CD8-positive, alpha-beta memory T cell (primary cell): ENCODE measurements at places on chromosomes 7 and 10. TPM values are rescaled to one million over a fixed set of nuclear protein-coding genes. Genes with fewer than 3 reads are reported as not detected.

NOM1 gene
- total RNA-seq: 34.3 TPM

CHST15 gene
- total RNA-seq: 0.18 TPM

- no peak for DNase-seq
These were observed 56.2 kb downstream of the GLI3 start for GRCh38 chr7:42180806-42181205.

GRCh38 chr7:14184292-14184864 is 194.9 kb upstream of the ETV1 start:
- no peak for DNase-seq

DNA sequence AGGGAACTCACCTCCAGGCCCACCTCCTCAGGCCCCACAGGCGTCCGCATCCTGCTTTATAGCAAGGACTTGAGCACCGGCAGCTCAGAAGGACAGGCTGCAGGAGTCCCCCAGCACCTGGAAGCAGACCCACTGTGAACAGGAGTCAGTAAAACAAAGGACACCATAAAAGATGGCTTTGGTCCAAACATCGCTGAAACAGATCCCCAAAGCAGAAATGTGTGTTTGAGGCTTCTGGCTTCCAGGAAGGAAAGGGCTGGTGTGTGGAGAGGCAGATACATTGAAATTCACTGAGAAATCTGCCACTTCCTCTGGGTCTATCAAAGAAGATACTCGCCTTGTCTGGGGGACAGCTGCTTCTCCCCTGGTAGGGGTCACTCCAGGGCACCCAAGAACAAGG is 286.2 kb downstream of the PLXNA4 start:
- DNase-seq: no peak

PKD2L1 gene
- total RNA-seq: not detected

DNA sequence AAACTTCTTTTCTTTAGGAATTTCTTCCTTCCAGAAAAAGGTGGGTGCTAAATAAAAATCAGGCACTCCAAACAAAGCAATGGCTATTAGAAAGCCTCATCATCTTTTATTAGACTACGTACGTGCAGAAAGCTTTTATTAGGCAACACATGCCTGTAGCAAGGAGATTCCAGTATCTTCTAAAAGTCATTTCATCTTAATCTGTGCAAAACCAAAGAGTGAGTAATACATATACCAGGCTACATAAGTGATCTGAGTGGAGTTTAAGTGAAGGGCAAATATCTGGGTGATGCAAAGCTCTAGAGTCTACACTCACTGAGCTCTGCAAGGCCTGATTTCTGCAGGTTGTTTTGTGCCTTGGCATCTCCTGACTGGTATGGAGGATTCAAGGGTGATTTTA is 231.7 kb downstream of the ELMO1 start:
- no peak for DNase-seq

DNA sequence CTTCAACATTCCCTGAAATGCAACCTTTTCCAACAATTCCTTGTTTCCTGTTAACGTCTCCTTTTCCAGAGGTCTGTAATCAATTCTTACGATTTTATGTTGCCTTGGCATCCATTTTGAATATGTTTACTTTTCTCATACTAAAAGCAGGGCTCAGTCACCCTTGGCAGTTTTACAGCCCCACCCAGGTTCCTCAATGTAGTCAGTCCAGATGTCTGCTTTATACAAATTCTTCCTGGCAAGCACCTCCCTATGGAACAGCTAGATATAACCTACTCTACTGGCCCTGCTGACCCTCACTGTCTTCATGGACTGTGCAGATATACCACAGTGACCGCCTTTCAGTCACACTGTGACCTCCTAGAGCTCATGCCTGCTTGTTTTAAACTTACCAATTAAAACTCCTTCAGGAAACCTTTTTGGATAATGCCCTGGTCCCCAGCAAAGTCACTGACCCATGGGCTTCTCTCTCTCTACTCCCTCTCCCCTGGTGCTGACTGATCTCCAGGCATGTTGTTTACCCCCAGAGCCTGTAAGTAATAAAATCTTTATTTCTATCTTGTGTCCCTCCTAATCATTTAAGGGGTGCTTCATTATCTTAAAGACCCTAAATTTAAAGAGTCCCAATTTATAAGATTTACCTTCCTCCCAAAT is 147.1 kb upstream of the STEAP1 start:
- no peak for DNase-seq

- DNase-seq: no peak
These were observed 16.1 kb upstream of the PALD1 start for GRCh38 chr10:70462349-70462984.

- DNase-seq: no peak
These were observed 104.7 kb downstream of the CDH23 start for GRCh38 chr10:71501402-71501801.

ADAMTS14 gene
- total RNA-seq: not detected

- no peak for DNase-seq
These were observed 58.7 kb downstream of the INPP5F start for GRCh38 chr10:119784340-119785067.

CAMK2B gene
- 0.42 TPM for total RNA-seq

- no peak for DNase-seq
These were observed 92.2 kb upstream of the LRRC4 start for GRCh38 chr7:128123291-128124037.

DNA sequence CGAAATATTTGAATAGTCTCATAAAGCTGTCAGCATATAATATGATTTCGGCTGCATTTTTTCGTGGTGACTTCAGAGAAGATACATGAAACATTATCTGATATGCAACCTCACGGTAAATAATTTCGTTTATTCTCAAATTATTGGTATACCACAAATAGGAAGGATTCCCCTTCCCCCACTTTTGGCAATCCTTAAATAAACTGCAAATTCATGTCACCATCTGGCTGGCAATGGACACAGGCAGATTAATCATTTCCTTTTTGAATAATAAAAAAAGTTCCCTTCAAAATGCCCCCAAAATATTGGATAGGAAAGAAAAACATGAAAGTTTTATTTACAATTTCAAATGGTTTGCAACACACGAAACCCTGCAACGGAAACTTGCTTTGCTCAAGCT is 234.5 kb upstream of the MEOX2 start:
- no peak for DNase-seq

- DNase-seq: no peak
These were observed 26.7 kb downstream of the YWHAG start for GRCh38 chr7:76332078-76332477.

DNA sequence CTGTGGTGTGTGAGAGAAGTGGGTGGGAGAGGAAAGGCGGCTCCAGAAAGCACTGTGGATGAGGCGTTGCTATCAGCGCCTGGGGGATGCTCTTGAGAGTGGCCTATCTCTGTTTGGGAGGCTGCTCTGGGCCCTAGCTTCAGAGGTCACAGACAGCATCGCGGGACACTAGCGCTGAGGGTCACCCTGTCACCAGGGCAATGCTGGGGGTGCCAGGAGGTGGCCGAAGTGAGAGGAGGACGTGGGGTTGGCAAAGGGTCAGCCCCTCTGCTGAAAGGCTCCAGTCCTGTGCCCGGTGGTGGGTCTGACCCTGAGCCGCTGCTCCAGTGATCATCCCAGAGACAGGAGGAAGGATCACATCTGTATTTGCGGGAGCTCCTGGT is 3.0 kb upstream of the TACR2 start:
- DNase-seq: no peak

FAM170B gene
- total RNA-seq: not detected

- DNase-seq: no peak
These were observed 1.3 kb upstream of the CPA1 start for GRCh38 chr7:130379019-130379418.

DNA sequence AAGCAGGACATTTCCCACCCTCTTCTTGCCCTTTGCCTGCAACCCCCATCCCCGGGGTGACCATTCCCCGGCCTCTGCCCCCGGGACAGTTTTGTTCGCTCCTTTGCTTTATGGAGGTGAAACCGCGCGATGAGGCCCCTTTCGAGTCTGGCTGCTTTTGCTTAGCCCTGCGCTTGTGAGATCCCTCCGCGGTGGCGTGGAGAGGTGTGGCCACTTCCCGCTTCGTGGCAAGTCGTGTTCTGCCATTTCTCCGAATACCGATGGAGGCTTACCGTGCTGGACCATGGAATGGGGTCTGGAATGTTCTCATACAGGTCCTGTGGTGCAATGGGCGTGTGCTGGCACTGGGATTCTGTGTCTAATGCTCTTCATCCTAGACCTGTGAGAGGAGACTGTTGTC is 106.7 kb downstream of the LHPP start:
- no peak for DNase-seq

DNA sequence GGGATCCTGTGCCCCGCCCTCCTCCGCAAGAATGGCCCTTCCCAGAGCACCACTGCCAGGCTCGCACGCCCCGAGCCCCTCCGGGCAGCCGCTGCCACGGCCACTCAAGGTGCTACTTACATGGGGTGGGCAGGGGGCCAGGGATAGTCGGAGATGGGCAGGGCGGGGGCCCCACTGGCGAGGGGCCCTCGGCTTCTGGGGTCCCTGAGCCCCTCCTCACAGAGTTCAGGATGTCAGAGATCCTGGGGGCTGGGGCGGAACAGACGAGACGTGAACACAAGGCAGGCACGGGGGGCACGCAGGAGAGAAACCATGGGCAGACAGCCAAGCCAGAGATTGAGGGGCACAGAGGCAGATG is 25.6 kb downstream of the YKT6 start:
- DNase-seq: no peak

DKK1 gene
- not detected for total RNA-seq

LIPF gene
- total RNA-seq: not detected

DNA sequence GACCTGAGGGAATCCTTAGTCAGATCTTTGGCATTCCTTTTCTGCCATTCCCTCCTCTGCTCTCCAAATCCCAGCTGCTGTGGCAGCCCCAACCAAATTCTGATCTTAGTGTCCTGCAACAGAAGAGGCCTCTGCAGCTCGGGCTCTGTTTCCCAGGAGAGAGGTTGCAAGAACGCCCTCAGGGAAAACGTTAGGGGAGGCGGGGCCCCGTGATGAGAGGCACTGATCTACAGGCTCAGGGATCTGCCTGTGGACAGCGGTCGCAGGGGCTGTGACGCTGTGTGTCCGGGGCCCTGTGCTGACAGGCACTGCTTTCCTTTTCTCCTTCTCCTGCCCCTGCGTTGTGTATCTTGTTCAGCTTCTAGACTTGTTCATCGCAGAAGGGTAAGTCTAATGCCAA is 57.3 kb upstream of the DPYSL4 start:
- no peak for DNase-seq

DNA sequence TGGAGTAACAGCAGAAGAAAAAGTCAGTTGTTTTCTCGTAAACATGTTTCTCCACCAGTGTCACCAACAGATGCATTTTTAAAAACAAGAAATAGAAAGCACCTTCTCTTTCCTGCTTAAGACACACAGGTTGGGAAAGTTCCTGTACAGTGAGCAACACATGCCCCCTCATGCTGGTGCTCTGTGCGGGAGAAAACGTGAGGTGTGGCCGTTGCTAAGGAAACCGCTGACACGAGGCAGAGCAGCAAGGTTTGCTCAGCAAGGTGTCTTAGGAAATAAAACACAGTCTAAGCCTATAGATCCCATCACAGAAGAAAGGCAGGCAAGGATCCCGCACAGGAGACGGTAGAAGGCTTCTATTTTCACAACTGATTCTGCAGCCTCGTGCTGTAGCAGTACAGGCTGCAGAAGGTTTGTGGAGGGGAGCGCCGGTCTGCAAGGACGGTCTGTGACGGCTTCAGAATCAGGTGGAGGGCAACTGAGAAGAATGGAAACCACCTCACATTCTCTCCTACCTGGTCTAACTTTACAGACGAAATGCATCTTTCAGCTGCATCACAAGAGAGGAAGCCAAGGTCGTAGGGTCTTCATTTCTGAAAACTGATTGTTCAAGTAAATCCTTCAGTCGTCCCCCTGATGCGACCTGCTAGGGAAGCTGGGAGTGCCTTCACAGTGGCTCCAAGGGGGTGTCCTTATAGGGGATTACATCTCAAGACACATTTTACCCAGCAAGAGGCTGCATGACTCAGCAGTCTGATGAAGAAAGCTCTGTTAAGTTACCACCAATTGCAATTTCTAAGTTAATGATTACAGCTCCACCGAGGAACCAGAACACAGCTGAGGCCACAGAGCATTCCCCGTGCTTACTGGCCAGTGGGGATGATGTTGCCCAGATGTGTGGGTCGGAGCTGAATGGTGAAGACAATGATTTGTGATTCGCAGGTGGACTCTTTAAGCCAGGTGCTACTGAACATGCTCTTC is 150.7 kb upstream of the KLF14 start:
- no peak for DNase-seq

DNA sequence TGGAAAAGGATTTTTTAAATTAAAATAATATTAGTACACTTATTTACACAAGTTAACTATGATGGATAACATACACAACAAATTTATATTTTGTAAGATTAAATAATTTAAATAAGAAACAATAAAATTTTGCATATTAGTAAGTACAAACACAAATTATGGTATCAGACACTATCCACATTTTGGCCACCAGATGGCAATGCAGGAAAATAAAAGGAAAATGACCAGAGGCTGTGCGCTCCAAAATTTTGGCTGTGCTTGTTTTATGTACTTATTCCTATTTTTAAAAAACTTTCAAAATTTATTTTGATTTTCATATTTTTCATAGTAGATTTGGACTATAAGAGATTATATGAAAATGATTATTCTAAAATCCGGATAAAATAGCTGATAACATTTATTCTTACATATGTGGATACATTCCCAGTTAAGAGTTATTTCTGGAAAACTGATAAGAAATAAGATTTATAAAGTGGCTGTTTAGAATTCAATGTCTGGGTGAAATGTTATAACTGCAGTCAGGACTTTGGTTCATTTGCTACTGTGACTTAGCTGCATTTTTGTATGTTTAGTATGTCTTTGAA is 274.7 kb upstream of the HGF start:
- no peak for DNase-seq

WEE2 gene
- total RNA-seq: not detected

- DNase-seq: no peak
These were observed 688 bp downstream of the ORAI2 start for GRCh38 chr7:102434039-102434486.

DNA sequence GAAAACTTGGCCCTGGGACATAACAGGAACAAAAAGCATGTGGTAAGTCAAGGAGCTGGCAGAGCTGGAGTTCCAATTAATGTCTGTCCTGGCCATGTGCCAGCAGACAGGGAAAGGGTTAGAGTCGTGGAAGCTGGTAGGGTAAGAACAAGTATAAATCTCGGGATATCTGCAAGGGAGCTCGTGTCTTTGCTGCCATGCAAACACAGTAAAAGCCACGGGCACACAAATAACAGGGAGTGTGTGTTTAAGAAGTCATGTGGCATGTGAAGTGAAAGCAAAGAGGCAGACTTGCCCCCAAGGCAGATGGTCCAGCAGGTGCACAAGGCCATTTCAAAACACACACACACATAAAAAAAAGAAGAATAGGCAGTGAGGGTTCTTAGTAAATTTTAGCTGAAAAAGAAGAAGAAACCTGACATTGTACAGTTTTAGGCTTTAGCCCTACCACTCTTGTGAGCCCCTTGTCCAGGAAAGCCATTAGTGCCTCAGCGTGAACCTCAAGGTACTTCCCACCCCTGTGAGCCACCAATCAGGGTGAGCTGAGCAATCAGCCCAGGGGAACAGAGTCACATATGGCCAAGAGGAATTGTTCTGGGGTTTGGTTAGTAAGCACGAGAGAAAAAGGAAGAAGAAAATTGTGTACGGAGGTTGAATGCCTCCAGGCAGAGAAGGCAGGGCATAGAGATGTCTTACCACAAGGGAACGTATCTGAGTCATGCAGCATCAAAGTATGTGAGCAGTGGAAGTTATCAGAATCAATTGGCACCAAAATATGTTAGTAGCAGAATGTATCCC is 32.8 kb upstream of the ARHGAP12 start:
- DNase-seq: no peak
